Activated B cell treated with CpG ODN at 0.5 μM for 24 hours (primary cell): ENCODE measurements at places on chromosomes 1 and 21.
A peak's percentile ranks its signal among the peaks of the same experiment; 100 is the strongest.

GRCh38 chr21:44443291-44443890 lies 11.9 kb upstream of the LRRC3 start:
- no peak overlapping the region for H3K27ac ChIP-seq
- peaks cover 6% of the 10 kb centered on the region for H3K27me3 ChIP-seq
- H3K4me1 ChIP-seq: peaks cover 2% of the 10 kb centered on the region
- H3K36me3 ChIP-seq: peaks cover 3% of the 10 kb centered on the region

DNA sequence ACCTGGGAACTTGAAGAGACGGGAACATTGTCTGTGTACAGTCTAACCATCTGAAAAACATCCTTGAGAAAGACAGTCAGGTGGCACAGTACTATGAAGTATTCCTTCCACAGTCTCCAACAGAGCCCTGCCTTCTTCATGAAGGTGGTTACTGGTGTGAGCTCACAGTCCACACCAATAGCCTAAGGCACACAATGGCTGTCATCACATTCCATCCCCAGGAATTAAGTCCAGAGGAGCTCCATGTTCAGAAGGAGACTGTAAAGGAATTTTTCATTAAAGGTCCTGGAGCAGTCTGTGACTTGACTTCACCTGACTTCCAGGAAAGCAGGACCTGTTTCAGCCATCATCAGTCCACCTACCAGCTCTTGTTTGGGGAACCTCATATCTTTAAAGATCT lies 180.2 kb downstream of the C1orf21 start:
- no peak overlapping the region for H3K4me3 ChIP-seq
- peaks cover 3% of the 10 kb centered on the region for H3K27me3 ChIP-seq
- no peak for DNase-seq
- H3K36me3 ChIP-seq: no peaks in the 10 kb centered on the region

DNA sequence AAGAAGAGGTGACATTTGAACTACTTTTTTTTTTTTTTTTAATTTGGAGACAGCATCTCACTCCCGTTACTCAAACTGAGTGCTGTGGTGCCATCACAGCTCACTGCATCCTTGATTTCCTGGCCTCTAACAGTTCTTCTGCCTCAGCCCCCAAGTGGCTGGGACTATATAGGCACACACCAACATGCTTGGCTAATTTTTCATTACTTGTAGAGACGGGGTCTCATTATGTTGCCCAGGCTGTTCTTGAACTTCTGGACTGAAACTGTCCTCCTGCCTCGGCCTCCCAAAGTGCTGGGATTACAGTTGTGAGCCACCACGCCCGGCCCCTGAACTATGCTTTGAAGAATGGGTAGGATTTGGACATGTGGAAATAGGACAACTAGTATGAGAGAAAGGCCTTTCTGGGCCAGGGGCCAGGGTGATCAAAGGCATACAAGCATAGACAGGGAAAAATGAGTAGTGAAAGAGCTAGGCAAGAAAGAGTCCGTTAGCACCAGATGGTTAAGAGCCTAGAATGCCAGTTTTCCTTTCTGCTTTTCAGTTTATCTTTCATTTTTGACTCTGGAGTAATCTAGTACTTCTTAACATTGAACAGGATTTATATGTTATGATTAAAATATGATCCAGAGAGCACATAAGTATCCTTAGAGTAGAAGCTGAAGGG lies 6.3 kb downstream of the RABGAP1L start:
- DNase-seq: no peak
- peak overlapping the region; percentile 12 for H3K4me3 ChIP-seq

DNA sequence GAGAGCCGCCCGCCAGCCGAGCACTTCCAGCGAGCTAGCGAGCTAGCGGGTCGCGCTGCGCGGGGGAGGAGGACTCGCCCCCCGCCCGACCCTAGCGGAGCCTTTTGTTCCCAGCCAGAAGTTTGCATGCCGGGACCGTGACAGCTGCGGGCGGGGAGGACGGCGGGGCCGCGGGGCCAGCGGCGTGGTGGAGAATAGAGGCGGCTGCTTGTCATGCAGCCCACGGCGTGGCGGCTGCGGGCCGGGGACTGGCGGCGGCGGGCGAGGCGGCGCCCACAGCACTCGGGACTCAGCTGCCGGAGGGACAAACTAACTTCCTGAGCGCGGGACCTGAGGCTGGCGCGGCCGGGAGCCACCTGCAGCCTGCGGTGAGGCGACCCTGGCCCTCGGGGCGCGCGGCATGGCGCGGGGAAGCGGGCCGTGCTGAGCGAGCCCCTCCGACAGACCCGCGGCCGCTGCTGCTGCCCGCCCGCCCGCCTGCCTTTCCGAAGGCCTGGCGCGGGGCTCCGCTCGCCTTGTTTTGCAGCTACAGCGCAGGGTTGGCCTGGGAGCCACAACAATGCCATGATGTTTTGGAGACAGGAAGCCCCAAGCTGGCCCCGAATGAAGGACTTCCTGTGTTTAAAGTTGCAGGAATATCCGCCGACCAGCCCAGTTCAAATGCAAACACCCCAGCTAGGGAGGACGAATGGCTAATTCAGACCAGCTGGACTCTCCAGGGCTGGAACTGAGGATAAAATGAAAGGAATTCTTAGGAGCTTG lies 82.2 kb upstream of the BMP8A start:
- no peak overlapping the region for H3K27ac ChIP-seq
- DNase-seq: peak; percentile 26
- no peaks in the 10 kb centered on the region for H3K27me3 ChIP-seq
- H3K4me1 ChIP-seq: peaks cover 28% of the 10 kb centered on the region
- peak overlapping the region; percentile 88 for H3K4me3 ChIP-seq

DNA sequence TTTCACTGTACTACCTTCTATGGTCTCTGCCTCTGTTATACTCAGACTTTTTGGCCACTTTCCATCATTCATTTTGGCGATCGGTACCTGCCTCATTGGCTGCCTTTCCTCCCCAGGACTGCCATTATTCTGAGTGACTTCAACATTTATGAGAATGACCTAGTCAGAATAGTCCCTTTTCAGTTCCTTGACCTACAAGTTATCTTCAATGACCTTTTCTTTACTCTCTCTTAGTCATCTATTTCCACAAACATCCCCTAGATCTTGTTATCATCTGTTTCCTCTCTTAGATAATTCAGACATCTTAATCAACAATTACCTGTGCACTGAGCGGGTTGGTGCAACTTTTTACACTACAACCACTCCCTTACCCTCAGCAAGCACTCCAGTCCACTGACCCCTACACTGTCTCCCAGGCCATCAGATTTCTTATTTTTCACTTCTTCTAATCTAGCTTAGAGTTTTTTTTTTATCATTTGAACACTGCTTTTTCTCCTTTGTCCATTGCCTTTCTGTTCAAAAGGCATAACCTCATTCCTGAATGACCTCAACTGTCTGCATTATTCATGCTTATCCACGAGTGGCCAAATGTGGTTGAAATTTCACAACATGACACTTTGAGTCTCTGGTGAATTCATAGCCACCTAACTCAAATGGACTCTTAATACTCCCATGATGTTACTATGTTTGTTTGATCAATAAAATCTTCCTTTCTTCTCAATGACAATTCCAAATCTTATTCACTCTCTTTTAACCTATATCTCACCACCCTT lies 112.7 kb downstream of the HMCN1 start:
- no peaks in the 10 kb centered on the region for H3K4me1 ChIP-seq
- no peak for DNase-seq
- no peaks in the 10 kb centered on the region for H3K36me3 ChIP-seq
- H3K4me3 ChIP-seq: no peak overlapping the region
- no peak overlapping the region for H3K27ac ChIP-seq
- H3K27me3 ChIP-seq: peaks cover 1% of the 10 kb centered on the region

DNA sequence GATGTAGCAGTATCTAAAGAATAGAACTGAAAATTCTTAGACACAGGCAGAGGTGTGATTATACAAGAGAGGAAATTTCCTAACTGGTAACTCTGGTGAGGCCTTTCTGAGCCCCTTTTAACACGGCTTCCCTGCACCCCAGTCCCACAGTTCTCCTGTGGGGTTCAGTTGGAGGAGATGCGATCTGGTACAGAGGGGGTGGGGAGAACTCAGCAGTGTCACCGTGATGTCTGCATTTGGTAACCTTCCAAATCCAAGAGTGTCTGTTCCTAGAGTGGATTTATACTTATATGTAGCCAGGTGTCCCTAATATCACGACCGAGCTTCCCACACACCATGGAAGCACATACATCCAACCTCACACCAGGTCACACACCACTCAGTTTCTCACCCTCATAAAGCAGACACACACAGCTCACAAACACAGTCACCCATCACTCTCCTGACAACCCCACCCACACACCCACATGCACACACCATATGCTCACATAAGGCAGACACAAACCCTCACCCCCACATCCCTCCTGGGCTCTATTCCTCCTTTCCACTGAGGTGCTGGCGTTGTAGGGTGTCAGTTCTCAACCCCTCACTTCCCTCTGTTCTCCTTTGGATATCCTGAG lies 48.5 kb downstream of the RHBG start:
- H3K27me3 ChIP-seq: peaks cover 72% of the 10 kb centered on the region
- H3K27ac ChIP-seq: no peak overlapping the region
- H3K4me1 ChIP-seq: peaks cover 23% of the 10 kb centered on the region
- DNase-seq: no peak
- no peak overlapping the region for H3K4me3 ChIP-seq
- H3K36me3 ChIP-seq: peaks cover 2% of the 10 kb centered on the region

- H3K27ac ChIP-seq: no peak overlapping the region
- no peak overlapping the region for H3K4me3 ChIP-seq
- no peaks in the 10 kb centered on the region for H3K36me3 ChIP-seq
- peaks cover 2% of the 10 kb centered on the region for H3K27me3 ChIP-seq
Observed at GRCh38 chr1:10734962-10735544, 61.4 kb downstream of the CASZ1 start.

- no peak for DNase-seq
- H3K27ac ChIP-seq: no peak overlapping the region
- H3K4me3 ChIP-seq: no peak overlapping the region
- H3K36me3 ChIP-seq: no peaks in the 10 kb centered on the region
Observed at GRCh38 chr1:58764294-58764978, 19.4 kb downstream of the JUN start.

DNA sequence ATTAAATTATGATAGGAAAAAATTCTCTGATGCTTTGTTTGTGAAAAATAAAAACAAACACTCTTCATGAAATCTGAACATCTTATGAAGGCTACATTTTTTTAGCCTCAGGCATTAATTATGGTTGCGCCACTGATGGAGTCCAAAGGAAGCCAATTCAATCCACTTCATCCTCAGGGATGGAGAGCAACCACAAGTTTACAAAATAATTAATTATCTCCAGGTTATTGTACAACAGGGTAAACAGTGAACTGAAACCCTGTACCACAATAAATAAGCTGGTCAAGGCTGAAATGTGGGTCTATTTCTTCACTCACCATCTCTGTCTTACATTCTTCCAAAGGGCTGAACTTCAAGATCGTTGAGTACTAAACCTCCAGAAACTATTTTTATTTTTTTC lies 49.2 kb downstream of the MRPL39 start:
- peaks cover 26% of the 10 kb centered on the region for H3K4me1 ChIP-seq
- H3K36me3 ChIP-seq: peaks cover 13% of the 10 kb centered on the region
- no peak overlapping the region for H3K4me3 ChIP-seq
- H3K27ac ChIP-seq: no peak overlapping the region
- no peak for DNase-seq

GRCh38 chr1:203153989-203154821 lies 21.4 kb downstream of the MYBPH start:
- no peak overlapping the region for H3K4me3 ChIP-seq
- no peaks in the 10 kb centered on the region for H3K4me1 ChIP-seq
- DNase-seq: no peak
- no peaks in the 10 kb centered on the region for H3K36me3 ChIP-seq

- no peak overlapping the region for H3K4me3 ChIP-seq
- peaks cover 5% of the 10 kb centered on the region for H3K27me3 ChIP-seq
- no peak overlapping the region for H3K27ac ChIP-seq
- no peak for DNase-seq
- peaks cover 33% of the 10 kb centered on the region for H3K36me3 ChIP-seq
- H3K4me1 ChIP-seq: peaks cover 2% of the 10 kb centered on the region
Observed at GRCh38 chr1:13824626-13825025, 124.6 kb downstream of the PRDM2 start.

DNA sequence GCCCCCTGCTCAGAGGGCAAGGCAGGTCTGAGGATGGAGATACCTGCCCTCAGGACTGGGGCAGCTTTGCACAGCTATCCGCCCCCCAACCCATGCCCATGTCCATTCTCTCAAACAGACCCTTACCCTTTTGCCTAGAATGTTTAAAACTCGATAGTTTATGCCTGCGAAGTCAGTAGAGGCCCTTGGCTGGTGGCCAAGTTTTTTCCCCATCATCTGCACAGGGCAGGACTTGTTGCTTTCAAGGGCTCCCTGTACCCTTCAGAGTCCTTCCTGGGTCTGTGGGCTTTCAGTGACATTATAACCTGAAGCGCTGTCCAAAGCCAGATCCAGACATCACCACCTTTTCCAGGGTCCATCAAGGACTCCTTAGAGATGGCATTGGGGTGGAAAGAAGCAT lies 148.7 kb upstream of the ZNF644 start:
- no peak overlapping the region for H3K27ac ChIP-seq
- DNase-seq: no peak
- peaks cover 17% of the 10 kb centered on the region for H3K27me3 ChIP-seq
- H3K36me3 ChIP-seq: no peaks in the 10 kb centered on the region

DNA sequence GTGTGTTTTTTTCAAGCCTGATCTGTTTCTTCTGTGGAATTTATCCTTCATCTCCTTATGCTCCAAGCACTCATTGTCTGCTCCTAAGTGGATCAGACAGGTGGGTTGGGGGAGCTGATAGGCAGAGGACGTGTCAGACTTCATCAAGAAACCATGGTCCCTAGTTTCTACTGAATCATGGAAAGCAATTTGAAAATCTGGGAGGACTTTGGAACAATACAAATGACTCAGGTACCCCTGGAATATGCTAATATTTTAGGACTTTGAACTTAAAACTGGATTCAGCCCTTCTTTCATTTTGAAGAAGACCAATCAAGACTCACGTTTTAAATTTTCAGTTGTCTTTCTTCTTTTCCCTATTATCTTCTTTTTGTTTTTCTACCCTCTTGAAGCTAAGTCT lies 7.7 kb downstream of the ABCG1 start:
- H3K27me3 ChIP-seq: no peaks in the 10 kb centered on the region
- H3K4me1 ChIP-seq: peaks cover 62% of the 10 kb centered on the region
- H3K27ac ChIP-seq: no peak overlapping the region
- DNase-seq: no peak

- H3K4me3 ChIP-seq: no peak overlapping the region
- no peaks in the 10 kb centered on the region for H3K4me1 ChIP-seq
- no peak for DNase-seq
Observed at GRCh38 chr1:96308314-96308713, 413.3 kb upstream of the PTBP2 start.

GRCh38 chr1:176919386-176920378 lies 244.8 kb downstream of the ASTN1 start:
- H3K4me1 ChIP-seq: no peaks in the 10 kb centered on the region
- no peaks in the 10 kb centered on the region for H3K36me3 ChIP-seq
- H3K4me3 ChIP-seq: no peak overlapping the region
- H3K27ac ChIP-seq: no peak overlapping the region

DNA sequence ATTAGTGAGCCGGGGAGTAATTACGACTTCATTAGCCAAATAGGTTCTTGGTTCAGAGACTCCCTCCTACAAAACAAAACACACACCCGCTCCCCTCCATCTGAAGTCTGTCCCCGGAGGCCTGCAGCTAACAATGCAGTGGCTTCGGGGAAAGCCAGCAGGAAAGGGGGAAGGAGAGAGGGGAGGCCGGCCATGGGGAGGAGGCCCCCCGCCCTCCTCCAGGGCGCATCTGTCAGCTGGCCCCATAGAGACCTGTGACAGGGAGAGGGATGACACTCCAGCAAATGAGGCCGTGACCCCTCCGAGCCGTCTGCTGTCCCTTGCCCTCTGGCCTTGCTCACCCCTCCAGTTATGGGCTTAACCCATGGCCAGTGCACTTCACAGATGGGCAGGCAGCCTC lies 12.1 kb upstream of the CNTN2 start:
- no peaks in the 10 kb centered on the region for H3K4me1 ChIP-seq
- no peak overlapping the region for H3K27ac ChIP-seq
- no peak overlapping the region for H3K4me3 ChIP-seq
- DNase-seq: no peak
- peaks cover 9% of the 10 kb centered on the region for H3K27me3 ChIP-seq
- H3K36me3 ChIP-seq: no peaks in the 10 kb centered on the region
